PC-9 (cell line): ENCODE measurements at places on chromosomes 12 and 14.
A peak's percentile ranks its signal among the peaks of the same experiment; 100 is the strongest.

DNA sequence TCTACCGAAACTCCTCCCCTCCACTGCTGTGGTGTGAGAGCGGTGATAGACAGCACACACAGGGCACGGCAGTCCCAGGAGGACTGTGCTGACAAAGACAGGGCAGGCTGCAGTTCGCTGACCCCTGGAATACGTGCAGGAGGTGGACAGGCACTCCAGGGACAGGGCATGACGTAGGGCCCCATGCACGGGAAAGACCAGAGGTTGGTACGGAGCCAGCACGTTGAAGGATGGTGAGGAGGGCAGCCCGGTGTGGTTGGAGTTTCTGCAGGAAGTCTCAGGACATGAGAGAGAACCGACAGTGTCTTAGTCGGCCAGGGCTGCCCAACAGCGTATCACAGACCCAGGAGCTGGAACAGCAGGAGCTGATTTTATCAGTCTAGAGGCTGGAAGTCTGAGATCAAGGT is 254.2 kb upstream of the FKBP4 start:
- DNase-seq, result no peak

- no peak for DNase-seq
Measured at GRCh38 chr12:102425109-102426039, 55.0 kb downstream of the IGF1 start.

- no peak for DNase-seq
Measured at GRCh38 chr12:30926243-30927221, at the start of gene TSPAN11. TSS of gene TSPAN11 (plus strand) at chr12:30926748. CDS start at chr12:30953992, 27,244 bp downstream.

GRCh38 chr14:56733396-56733795 is 76.9 kb downstream of the OTX2 start:
- no peak for DNase-seq

- no peak for DNase-seq
Measured at GRCh38 chr12:41621291-41621690, 433.2 kb downstream of the PDZRN4 start.

GRCh38 chr14:104206281-104206904 is 68.0 kb downstream of the KIF26A start:
- no peak for DNase-seq

DNA sequence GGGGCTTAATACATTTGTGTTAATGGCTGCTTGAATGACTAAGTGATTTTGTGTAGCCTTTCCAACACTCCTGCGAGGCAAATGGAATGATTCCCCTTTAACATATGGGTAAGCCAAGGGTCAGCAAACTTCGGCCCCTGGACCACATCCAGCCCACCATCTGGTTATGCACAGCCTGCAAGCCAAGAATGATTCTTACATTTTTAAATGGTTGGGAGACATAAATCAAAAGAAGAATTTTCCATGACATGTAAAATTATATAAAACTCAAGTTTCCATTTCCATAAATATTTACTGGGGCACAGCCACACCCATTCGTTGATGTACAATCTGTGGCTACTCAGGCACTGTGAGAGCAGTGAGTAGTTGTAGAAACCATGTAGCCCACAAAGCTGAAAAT is 9.0 kb downstream of the SLC8B1 start:
- no peak for DNase-seq

DNA sequence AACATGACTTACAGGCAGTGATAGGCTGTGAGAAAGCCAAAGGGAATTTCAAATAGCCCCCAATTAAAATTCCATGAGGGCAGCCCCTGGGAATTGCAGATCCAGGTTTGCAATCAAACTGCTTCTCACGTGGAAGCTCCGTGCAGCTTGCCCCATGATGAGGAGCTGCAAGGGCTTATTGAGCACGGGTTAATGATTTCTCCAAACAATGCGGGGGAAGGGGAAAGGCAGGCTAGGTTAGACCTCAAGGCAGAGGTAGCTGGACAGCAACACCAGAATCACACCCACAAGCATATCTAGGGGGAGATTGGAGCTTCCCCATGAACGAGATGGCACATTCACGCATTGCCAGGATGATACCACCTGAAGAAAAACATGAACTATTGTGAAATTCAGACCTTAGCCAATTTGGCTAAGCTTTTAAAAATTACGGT is 5.0 kb upstream of the DUSP6 start:
- no peak for DNase-seq

GRCh38 chr12:92234533-92234932 is 88.9 kb upstream of the BTG1 start:
- no peak for DNase-seq

- DNase-seq, result no peak
Measured at GRCh38 chr14:54976316-54976715, 50.6 kb downstream of the WDHD1 start.

- no peak for DNase-seq
Measured at GRCh38 chr14:39175445-39176262, 600 bp downstream of the PNN start.

DNA sequence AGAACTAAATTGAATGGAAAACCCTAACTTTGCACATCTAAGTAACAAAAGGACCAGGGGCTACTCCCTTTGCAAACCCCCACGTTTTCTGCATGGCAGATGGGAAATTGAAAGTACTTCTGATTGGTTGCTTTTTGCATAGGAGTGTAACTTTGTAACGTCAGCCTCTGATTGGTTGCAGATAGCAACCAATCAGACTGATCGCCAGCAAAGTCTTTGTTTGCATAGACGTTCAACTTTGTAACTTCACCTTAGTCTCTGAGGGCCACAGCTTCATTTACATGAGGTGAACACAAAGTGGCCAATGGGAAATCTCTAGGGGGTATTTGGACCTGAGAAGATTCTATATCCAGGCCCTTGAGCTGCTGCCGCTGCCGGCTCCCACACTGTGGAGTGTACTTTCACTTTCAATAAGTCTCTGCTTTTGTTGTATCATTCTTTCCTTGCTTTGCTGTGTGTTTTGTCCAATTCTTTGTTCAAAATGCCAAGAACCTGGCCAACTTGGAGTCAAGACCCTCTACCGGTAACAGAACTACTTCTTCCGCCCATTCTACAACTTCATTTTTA is 102.5 kb upstream of the PRICKLE1 start:
- DNase-seq, result peak; percentile 51

DNA sequence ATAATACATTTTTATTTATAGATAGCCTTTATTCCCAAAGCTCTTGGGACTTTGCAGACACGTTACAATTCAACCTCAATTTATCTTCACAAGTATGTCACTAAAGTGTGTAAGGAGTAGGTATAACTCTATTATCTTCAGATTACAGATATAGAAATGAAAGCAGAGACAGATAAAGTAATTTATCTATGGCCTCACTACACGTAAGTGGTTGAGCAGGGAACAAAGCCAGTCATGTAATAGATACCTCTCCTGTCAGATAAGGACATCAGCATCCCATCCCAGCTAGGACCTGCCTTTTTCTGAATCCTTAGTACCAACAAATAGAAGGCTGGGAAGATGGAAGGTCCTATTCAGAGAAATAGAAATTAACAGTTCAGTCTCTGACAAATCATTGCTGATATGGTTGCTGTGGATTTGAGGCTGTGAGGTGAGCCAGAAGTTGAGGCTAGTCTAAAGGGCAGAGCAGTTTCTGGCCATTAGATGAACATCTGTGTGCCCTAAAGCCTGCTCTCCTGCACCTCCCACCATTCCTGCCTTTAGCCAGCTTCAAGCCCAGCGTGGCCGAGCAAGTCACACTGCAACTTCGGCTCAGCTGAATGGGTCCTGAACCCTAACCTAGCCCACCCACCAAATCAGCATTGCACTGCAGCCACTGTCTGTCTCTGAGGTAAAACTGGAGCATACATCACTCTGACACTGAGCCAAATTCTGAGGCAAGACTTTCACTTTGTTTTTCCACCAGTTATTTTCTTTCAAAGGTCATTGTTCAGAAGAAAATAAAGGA is 71.1 kb upstream of the PLEKHA5 start:
- DNase-seq, result no peak

- no peak for DNase-seq
Measured at GRCh38 chr12:26971963-26972362, 33.7 kb downstream of the FGFR1OP2 start.

- DNase-seq, result no peak
Measured at GRCh38 chr12:115638733-115639647, 638.5 kb downstream of the MED13L start.

GRCh38 chr12:58030566-58031279 is 89.4 kb downstream of the ATP23 start:
- DNase-seq, result no peak

GRCh38 chr14:100432652-100433427 is 109.7 kb downstream of the SLC25A47 start:
- no peak for DNase-seq

DNA sequence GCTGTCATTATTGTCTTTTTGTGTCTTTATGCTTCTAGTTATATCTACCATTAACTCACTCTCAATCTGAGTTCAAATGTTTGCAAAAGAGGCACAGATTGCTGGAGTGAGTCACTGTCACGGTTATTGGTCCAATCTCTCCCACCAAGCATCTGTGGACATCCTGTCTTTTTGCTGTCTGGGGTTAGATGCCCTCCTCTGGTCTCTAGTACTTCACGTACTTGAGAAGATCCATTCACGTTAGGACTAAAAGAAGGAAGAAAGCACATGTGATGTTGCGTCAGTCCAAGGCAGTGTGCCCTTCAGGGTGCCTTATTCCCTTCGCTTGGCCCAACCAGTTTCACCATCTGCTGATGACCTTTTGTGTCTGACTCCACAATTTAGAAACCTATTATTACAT is 72.3 kb upstream of the STXBP6 start:
- DNase-seq, result no peak

- DNase-seq, result no peak
Measured at GRCh38 chr12:68481181-68481941, 129.3 kb upstream of the RAP1B start.

DNA sequence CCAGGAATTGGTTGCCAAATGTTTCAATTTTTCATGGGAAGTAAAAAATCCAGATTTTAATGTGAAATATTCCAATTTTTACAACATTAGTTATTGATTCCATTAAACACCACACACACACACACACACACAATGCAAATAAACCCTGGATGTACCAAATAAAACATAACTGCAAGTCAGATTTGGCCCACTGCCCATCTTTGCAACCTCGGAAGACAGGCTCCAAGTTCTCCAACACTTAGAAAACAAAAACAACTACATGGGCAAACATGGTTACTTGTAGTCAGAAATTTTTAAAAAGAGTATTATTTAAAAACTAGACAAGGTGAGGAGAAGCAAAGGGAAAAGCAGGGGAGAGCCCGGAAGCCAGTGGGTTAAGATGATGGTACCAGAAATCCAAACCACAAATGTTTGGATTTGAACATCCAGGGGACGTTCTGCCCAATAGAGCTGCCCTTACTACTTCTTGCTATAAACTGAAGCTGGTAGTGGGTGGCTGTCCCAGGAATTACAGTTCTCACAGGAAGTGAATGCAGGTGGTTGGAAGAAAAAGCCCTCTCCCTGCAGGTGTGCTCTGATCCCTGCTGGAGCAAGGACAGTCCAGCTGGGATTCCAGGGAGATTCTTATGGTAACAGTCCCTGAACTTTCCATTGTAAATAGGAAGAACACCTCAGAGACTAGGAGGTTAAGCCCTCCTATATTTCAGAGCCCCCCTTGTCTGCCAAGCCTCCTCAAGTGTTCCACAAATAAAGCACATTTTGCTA is 111.7 kb downstream of the SLC25A21 start:
- no peak for DNase-seq

DNA sequence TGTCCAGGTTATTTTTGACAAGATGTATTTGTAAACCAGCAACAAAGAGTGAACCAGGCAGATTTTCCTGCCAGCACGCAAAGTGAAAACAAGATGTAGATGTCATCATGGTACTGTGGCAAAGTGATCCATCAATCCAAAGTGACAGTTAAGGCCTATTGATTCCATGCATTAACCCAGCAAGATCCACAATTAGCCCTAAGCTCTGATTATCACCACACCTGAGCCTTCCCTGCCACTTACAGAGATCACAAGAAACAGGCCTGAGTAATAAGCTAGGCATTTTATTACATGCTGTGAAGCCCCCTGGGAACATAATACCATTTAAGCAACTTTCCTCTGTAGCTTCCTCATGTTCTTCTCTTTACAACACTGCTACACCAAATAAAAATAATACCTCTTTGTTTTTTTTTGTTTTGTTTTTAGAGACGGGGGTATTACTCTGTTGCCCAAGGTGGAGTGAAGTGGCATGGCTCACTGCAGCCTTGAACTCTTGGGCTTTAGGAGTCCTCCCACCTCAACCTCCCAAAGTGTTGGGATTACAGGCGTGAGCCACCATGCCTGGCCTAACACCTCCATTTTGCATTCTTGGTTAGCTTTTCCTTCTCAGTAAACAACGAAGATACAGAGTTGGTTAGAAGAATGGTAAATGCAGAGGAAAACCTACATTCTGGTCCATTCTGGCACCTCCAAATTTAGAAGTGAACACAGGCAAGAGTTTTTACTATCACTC is 85.5 kb downstream of the STON2 start:
- DNase-seq, result no peak

GRCh38 chr14:30864934-30865333 is 9.4 kb upstream of the COCH start:
- no peak for DNase-seq

GRCh38 chr14:35958499-35958898 is 132.4 kb downstream of the BRMS1L start:
- no peak for DNase-seq

- no peak for DNase-seq
Measured at GRCh38 chr12:87793131-87793530, 236.1 kb downstream of the C12orf50 start.

DNA sequence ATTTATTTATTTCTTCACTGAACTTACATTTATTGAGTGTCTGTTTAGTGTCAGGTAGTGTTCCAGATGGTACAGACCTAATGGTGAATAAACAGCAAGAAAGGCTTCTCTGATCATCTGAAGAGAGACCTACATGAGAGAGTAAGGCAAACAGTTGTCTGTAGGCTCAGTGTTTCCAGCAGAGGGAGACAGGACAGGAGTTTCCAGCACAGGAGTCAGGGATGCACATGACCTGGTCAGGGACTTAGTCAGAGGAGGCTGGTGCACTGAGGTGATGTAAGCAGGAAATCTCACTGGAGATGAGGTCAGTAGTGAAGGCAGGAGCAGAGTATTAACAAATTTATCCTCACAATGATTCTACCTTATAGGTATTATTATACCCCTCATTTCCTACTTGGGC is 233.2 kb downstream of the MDGA2 start:
- peak; percentile 23 for DNase-seq

GRCh38 chr12:109845824-109846205 is 12.6 kb upstream of the TRPV4 start:
- DNase-seq, result no peak

DNA sequence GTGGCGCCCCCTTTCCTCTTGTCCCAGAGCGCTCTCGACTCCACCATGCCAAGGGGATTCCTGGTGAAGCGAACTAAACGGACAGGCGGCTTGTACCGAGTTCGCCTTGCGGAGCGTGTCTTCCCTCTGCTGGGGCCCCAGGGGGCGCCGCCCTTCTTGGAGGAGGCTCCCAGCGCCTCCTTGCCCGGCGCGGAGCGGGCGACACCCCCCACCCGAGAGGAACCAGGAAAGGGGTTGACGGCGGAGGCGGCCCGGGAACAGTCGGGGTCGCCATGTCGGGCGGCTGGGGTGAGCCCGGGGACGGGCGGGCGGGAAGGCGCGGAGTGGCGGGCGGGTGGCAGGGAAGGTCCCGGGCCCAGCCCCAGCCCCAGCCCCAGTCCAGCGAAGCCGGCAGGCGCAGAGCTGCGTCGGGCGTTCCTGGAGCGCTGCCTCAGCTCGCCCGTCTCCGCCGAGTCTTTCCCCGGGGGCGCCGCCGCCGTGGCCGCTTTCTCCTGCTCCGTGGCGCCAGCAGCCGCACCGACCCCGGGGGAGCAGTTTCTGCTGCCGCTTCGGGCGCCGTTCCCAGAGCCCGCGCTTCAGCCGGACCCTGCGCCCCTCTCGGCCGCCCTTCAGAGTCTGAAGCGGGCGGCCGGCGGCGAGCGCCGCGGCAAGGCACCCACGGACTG is 376 bp downstream of the INSM2 start:
- DNase-seq, result no peak

GRCh38 chr14:32702562-32702961 is 236.1 kb upstream of the NPAS3 start:
- no peak for DNase-seq
